ENCODE measurements at places on chromosomes 6 and 20. TPM values are rescaled to one million over a fixed set of nuclear protein-coding genes. Genes with fewer than 3 reads are reported as not detected.
A peak's percentile ranks its signal among the peaks of the same experiment; 100 is the strongest.

FUT9 gene
- total RNA-seq = 0.03 TPM

SLC25A27 gene
- 7.5 TPM for total RNA-seq

DNA sequence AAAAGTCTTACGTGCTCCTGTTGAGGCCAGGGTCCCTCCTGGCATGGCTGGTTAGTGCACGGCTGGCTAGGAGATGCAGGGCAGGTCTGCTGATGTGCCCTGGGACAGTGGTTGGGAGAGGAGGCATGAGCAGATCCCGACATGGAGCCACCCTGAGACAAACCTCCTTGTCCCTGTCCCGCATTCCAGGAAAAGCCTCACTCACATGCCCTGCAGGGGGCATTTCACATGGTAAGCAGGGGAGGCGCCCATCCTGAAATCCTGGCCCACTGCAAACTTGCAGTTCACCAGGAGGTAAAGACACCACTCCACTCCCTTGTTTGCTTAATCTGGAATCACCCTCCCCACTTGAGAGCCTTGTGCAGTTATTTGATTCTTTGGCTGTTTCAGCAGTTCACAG lies 116.7 kb upstream of the SLC24A3 start:
- DNase-seq = no peak

DNA sequence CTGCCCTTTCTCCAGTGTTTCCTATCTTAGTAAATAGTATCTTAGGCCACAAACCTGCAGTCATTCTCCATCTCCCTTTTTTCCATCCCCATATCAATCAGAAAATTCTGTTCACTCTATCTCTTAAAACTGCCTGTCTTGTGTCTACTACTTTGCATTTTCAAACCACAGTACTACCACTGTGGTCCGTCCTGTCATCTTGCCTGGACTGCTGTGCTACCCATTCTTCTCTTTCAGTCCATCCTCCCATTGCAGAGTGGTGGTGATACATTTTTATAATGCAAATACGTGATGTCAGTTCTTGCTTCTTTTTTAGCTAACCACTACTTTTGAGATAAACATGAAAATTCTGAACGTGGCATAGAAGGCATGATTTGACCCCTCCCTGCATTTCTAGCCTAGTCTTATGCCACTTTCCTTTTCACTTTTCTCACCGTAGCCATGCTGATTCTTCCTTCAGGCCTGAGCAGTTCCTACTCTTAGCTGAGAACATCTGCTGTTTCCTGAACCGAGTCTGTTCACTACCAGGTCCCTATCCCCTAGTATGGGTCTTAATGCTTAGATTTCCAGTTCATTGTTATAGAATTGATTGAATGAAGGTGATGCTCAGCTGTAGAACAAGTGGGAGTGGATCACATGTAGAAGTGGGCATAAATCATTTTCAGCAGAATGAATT lies 13.8 kb downstream of the TBPL1 start:
- DNase-seq = no peak

GRCh38 chr20:12554426-12554825 lies 454.3 kb upstream of the SPTLC3 start:
- peak; percentile 7 for DNase-seq

DNA sequence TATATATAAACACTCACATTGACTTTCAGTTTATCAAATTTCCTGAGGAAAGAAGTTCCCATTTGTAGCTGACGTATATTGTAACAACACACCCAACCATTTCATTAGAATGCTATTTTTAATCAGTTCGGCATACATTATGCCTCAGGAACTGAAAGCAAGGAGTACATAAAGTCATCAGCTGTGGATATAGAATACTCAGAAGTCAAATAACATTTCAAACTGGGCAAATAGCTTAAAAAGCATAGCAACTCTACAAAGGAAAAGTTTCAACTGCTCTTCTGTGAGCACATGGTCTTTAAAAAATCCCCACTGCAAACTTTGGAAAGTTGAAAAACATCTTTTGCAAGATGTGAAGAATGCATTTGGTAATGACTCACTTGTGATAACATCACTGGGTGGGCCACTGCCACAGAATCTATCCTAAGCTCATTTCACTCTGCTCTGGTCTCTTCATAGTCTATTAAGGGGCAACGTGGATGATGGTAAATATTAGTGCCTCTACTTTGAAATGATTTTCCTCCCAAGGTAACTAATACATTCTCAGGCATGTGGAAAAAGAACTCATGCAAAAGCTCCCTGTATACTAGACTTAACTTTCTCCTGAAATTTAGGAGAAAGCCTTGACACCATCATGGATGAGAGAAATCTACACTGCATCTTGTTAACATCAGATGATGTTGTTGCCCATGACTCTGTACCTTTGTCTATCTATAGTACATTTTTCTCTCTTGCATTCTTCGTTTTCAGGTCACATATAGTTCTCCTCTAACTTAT lies 49.2 kb downstream of the FYN start:
- peak; percentile 64 for DNase-seq
